ENCODE measurements at places on chromosomes 12 and 14.

DNA sequence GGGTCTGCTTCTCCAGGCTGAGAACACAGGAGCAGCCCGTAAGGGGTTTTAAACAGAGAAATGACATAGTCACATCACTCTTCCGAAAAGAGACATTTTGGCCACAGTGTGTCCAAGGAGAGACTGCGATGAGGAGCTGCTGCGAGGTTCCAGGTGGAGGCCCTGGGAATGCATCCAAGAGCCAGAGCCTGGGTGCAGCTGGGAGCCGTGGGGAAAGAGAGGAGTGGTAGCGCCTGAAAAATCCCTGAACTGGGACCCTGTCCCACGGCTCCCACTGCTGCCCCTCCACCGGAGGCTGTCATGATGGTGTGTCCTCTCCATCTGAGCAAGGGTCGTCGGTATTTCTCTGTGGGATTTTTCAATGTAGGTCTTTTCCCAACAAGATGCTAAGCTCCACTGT is 146.9 kb downstream of the BCL11B start:
- DNase-seq = no peak

DNA sequence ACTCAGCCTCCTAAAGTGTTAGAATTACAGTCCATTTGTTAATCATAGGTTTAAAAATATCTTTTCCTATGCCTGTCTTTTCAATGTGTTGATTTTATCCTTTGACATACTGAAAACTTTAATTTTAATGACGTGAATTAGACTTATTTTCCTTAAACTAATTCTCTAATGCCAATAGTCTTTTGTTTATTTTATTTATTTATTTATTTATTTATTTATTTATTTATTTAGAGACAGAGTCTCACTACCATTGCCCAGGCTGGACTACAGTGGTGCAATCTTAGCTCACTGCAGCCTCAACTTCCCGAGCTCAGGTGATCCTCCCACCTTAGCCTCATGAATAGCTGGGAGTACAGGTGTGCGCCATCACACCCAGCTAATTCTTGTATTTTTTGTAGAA is 694.5 kb downstream of the TRHDE start:
- DNase-seq = no peak

DNA sequence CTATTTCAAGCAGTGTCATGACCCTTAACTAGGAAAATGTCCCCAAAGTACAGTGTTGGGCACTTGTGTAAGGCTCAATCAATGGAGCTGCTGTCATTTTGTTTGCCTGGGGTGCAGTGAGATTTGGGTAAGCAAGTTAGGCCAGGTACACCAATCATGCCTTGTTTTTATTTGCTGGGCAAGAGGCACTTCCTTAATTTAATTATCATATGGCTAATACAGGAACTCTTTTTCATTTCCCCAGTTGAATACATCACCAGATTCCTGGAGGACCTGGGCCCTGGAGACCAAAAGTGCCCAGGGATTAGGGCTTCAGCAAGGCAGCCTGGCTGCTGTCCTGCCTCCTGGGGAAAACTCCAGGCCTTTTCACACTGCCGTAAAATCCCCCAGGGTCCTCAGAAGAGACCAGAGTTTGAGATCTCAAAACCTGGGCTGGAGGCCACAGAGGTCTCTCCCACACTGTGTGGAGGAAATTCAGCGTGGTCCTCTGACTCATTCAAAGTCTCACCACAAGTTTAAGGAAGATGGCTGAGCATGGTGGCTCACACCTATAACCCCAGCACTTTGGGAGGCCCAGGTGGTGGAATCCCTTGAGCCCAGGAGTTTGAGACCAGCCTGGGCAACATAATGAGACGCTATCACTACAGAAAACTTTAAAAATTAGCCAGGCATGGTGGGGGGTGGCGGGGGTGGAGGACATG is 28.4 kb upstream of the FOXN3 start:
- DNase-seq = no peak

DNA sequence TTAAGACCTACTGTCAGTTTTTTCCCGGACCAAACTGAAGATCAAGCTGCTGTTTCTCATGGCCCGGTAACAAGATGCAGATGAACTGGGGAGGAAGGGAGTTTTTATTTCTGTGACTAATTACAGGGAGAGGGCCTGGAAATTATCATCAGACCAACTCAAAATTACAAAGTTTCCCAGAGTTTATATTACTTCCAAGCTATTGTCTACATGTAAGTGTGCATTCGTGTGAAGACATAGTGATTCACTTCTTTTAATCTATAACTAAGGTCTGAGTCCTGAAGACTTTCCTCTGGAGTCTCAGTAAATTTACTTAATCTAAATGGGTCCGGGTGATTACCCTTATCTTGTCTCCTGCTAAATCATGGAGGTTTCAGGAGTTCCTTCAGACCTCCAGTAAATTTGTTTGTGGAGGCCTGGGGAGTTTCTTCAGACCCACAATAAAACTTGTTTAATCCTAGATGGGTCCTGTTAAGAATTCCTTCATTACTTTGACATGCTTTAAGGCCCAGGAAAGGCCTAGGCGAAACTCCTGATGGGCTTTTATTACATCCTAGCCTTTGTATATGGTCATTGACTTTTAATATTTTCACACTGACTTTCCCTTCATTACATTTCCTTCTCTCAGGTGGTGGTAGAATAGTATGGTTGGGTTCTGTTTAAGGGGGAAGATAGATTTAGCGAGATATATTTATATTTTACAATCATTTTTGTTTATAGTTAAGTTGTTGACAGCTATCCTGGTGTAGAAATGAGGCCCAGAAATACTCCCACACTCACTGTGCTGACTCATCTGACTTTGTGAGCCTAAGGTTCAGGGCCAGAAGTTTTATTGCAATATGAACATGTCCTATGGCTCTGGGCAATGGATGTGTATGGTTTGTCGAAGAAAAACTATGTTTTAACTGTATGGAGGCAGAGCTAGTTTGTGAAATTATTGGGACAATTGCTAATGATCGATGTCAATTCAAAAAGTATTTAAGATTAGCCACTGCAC is 627.0 kb upstream of the FBXO33 start:
- no peak for DNase-seq

DNA sequence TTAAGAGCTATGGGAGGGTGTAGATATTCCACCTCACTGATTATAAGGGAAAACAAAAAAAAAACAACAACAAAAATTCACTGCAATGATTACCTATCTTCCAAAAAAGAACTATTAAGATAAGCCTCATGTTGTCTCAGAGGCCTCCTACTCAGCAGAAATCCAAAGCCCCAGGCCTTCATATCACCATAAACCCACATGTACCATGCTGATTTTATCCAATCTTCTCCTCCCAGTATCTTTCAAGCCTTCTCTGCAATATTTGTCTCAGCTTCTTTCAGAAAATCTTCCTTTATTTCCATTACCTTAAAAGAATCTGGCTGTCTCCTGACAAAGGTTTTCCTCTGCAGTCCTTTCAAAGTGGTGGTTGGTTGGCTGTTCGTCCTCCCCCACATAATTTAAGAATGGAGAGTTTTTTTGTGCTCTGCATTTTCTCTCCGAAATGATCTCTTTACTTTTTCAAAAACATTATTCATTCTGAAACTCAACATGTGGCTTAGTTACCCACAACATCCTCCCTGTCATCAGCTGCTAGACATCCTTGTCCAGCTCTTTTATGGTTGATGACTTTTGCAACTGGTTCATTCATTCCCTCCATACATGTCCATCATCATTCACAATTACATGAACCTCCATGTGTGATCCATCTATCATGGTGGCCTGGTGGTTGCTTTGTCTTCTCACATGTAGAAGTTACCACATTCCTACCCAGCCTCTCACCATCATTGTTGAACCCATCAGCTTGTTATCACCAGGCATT is 2.9 kb upstream of the EPYC start:
- DNase-seq = no peak

DNA sequence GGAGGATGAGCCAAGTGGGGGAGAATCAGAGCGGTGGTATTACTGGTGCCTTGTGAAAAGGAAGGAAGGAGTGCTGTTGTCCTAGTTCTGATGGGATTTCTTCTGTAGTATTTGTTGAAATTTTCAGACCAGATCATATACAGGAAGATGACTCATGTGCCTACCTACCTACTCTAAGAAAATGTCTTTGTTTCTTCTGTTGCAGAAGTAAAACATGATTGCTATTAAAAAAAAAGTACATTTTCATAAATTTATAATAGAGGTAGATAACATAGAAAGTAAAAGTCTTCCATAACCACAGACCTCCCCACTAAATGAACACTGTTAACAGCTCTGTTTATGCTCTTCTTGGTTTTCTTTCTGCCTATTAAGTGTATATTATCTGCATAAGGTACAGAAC is 26.9 kb downstream of the SAMD4A start:
- peak; percentile 59 for DNase-seq

DNA sequence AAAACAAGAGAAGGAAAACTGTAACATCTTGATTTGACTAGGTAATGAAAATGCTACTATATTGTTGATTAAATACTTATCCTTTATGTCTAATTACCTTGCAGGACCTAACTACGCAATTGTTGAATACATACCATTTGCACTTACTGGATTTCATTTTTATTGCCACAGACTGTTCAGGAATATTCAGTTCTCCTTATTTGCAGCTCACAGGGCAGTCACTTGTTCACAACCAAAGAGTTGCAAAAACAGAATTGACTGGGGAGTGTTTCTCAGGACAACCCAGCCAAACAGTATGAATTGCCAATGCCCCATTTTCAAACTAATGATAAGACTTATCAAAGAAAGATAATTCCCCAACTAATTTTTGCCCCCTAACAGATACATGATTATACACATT is 49.4 kb downstream of the CIT start:
- DNase-seq = no peak
